Activated CD8-positive, alpha-beta memory T cell treated with anti-CD3 and anti-CD28 coated beads for 1 hour (primary cell): ENCODE measurements at places on chromosomes 3 and 15.

GRCh38 chr3:132593947-132594323 is 3.1 kb upstream of the ACKR4 start:
- no peak for DNase-seq

DNA sequence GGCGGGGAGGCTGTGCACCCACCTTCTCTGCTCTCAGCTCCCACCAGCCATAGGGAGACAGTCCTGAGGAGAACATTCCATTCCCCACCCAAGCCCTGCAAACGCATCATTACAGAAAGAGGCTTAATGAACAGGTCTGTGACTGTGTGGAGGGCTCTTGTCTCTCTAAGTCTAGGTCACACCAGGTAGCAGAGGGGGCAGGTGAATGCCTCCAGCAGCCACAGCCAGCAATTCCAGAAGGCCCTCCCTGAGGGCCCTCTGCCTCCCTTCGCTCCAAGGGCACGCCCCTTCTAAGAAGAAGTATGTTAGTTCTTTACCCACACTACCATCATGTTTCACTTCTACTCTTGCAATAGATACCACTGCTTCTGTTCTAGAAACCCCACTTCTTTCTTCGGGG is 217.5 kb upstream of the BHLHE40 start:
- DNase-seq, result no peak

DNA sequence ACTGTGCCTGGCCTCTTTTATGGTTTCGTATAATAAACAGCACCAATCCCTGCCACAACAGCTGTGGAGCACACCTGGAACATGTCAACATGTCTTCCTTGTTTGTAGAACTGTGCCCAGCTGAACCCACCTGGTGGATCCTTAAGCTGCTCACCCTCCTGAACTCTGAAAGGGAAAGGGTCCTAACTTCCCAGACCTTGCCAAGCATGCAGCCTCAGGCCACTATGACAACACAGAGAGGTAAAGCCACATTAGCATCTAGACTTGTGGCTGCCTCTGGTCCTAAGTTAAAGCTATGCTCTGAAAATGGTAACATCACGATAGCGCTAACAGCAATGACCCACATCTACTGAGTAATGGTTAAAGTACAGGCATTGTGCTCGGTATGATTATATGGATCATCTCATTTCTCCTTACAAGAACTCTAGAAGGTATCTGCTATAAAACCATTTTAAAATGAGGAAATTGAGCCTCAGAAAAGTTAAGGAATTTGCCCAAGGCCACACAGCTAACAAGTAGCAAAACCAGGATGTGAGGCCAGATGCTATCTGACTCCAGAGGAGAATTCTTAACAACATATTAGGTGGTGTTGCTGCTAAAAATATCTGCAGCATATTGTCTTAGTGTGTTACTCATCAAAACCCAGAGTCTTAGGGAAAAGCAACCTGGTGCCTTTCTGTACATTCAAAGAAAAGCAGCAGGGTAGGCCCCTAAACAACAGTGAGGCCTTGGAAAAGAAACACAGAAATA is 23.1 kb upstream of the HERC1 start:
- no peak for DNase-seq

DNA sequence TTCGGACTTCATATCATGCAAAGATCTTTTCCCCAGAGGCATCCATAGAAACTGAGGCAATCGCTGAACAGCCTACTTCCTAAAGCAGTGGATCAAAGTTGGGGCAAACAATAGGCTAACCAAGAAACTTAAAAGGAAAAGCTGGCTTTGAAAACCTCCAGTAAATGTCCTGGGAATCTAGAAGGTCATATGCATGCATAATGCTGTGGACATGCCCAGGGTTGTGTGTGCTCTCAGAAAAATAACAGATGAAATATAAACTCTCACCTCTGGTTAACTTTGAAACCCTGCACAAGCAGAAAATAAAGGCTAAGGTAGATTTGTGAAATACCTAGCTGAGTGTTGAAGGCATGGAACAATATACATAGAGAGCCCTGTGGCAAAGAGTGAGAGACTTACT is 96.3 kb downstream of the MYO9A start:
- DNase-seq, result no peak

- DNase-seq, result no peak
These were observed 261.5 kb upstream of the TPM1 start for GRCh38 chr15:62781081-62781497.

- DNase-seq, result no peak
These were observed 57.0 kb downstream of the PPARG start for GRCh38 chr3:12345584-12346494.

GRCh38 chr3:100073714-100074307 is 40.5 kb downstream of the FILIP1L start:
- no peak for DNase-seq

- no peak for DNase-seq
These were observed 22.1 kb downstream of the AMOTL2 start for GRCh38 chr3:134352031-134352671.

DNA sequence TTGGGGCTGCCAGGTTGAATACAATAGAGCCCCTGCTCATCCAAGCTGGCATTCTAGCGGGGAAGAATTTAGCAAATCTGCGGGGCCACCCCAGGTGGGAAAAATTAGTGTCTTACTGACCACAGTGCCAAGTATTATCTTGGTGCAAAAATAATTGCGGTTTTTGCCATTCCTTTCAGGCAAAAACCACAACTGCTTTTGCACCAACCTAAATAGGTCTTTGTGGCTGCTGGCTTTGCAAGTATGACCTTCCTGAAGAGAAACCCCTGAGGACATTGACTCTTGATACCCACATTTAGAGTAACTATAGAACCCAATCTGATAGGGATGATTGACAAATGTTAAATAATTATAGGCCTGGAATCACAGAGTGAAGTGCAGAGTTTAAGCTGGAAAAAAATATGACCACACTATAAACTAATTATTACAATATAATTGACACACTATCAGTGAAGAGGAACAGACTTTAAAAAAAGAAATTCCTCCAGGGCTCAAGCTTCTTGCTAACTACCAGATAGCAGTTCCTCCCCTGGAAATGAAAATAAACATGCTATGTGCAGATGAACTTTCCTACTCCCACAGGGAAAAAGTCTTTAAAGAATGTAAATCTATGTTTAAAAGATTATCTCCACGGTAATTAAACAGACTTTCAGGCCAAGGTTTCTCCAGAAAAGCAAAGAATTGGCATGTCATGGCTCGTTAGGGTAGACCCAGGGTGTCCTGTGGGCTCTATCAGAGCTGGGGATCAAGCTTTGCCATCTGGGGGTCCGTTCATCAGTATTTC is 34.4 kb downstream of the CA12 start:
- no peak for DNase-seq

GRCh38 chr3:104145164-104145563 is 1221.5 kb upstream of the ALCAM start:
- DNase-seq, result no peak

- no peak for DNase-seq
These were observed 397.4 kb upstream of the AZI2 start for GRCh38 chr3:28745916-28746617.

GRCh38 chr15:30990446-30991254 is 778 bp downstream of the MTMR10 start:
- DNase-seq, result no peak

- no peak for DNase-seq
These were observed 149.4 kb upstream of the WNT5A start for GRCh38 chr3:55636300-55637195.

DNA sequence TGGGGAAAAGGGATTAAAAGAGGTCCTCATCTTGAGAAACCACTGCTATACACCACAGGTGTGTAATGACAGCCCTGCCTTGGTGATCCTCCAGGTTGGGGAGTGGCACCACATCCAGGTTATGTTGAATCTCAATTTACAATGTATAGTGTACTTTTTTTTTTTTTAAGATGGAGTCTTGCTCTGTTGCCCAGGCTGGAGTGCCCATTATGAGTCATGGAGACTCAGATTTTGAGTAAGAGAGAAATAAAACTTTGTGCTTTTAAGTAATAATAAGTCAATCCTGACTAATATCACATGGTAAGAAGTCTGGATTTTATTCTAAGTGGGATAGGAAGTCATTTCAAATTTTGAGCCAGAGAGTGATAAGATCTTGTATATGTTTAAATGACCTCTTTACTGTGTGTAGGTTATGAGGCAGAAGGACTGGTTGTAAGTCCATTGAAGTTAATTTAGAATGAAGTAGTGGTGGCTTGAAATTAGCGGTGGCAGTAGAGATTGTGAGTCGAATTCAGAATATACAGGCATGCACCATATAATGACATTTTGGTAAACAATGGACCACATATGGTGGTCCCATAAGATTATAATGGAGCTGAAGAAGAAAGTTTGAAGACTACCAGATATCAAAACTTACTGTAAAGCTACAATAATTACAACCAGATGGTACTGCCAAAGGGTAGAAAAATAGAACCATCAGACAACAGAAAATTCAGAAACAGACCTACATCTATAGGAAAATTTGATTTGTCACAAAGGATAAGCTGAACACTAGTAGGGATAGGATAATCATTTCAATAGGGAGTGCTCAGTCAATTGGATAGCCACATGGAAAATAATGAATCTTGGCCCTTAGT is 20.7 kb downstream of the POPDC2 start:
- DNase-seq, result no peak

GRCh38 chr3:172333042-172333377 is 115.2 kb downstream of the GHSR start:
- no peak for DNase-seq

GRCh38 chr3:126081618-126082361 is 2.1 kb downstream of the SLC41A3 start:
- DNase-seq, result no peak

- no peak for DNase-seq
These were observed 17.1 kb downstream of the ARPP19 start for GRCh38 chr15:52551762-52552161.

GRCh38 chr3:5188419-5189221 is 1.1 kb downstream of the EDEM1 start:
- DNase-seq, result no peak

DNA sequence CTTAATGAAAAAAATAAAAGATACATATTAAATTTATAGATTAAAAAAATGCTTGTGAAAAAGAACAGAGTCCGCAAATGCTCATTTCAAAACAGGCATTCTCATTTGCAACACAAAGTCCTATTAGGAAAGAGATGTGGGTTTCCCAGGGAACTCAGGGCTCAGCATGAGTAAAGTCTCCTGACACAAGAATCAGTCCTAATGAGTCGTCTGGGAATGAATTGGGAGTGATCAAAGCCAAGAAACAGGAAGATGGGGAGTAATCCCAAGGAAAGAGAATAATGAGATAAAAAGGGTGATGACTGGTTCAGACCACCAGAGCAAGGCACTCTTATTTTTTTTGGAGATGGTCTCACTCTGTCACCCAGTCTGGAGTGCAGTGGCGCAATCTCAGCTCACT is 443.7 kb downstream of the NR2F2 start:
- DNase-seq, result no peak

GRCh38 chr3:117407317-117407716 is 697.7 kb downstream of the TUSC7 start:
- no peak for DNase-seq

DNA sequence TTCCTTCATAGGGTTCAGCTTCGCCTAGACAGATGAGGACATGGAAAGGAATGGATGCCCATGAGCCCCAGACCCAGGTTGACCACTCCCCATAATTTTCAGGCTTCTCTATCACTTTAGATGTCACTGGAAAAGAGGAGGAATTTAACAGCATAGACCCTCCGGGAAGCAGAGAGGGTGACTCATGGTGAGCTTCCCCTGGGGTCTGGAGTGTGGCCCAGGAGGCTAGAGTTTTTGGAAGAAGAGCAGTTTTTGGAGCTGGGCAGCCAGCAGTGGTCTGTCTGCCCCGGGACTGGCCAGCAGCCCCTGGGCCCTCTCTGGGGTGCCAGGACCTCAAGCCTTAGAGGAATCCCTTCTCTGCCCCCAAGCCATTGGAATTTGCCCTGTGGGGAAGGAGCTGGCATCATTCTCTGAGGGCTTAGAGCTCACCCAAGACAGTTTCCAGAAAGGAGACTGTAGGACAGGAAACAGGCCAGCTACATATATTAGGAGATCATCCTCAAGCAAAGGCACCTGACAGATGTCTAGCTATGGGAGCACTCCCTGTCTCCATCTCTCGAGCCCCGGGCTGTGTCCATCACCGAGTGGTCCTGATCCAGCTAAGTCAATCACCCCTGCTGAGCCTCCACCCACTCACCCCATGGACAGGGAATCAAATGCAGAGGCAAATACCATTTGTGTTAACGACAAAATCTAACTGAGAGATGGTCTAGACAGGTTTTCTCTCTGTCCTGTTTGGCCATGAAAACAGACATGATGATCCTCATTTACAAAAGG is 67.3 kb downstream of the MEGF11 start:
- DNase-seq, result no peak

GRCh38 chr3:58051196-58051595 is 43.0 kb downstream of the FLNB start:
- DNase-seq, result no peak

GRCh38 chr15:68151277-68151676 is 53.9 kb downstream of the CALML4 start:
- no peak for DNase-seq

- no peak for DNase-seq
These were observed 28.2 kb upstream of the CCDC50 start for GRCh38 chr3:191301017-191301416.

DNA sequence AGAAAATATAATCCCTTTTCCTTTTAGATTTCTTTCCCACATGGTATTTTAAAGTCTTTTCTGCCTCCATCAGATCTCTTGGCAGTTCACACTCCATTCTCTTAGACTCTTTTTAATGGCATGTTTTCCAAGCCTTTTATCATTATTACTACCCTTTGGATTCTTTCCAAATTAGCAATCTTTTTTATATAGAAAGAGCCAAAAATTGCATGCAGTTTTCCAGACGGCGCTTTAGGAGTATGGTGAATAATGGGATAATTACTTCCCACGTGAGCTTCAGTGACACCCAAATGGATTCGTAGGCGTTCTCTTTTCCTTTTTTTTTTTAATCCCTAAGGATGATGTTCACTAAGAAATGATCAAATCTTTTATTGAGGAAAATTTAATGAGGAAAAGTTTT is 354.8 kb upstream of the DNAJC19 start:
- no peak for DNase-seq

DNA sequence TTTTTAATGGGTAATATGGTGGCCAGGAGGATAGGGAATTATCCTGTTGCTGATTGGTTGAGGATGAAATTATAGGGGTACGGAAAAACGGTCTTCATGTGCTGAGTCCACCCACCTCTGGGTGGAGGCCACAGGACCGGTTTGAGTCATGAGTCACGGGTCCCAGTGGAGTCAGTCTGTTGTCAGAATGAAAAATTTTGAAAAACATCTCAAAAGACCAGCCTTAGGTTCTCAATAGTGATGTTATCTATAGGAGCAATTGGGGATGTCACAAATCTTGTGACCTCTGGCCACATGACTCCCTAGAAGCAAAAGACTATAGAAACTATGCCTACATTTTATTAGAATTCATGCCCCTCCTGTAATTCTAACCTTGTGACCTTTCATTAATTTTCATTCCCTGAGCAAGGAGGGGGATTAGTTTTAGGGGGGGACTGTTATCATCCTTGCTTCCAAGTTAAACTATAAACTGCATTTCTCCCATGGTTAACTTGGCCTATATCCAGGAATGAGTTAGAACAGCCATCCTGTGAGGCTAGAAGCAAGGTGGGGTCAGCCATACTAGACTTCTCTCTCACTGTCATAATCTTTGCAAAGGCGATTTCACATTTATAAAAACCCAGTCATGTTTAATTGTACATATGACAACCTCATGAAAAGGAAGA is 101.2 kb downstream of the TCF12 start:
- no peak for DNase-seq

- DNase-seq, result no peak
These were observed 46.4 kb upstream of the SYNM start for GRCh38 chr15:99058421-99058870.

- no peak for DNase-seq
These were observed 12.1 kb downstream of the CHRNA7 start for GRCh38 chr15:32042269-32042972.

- no peak for DNase-seq
These were observed 473.3 kb downstream of the OTOL1 start for GRCh38 chr3:161969867-161970266.
